ENCODE measurements at places on chromosomes 11 and 22.

GRCh38 chr22:35761037-35761436 is 43.4 kb downstream of the APOL5 start:
- peak; percentile 54 for ATAC-seq

- ATAC-seq: no peak
These were observed 49.7 kb upstream of the TTLL12 start for GRCh38 chr22:43236411-43237166.

DNA sequence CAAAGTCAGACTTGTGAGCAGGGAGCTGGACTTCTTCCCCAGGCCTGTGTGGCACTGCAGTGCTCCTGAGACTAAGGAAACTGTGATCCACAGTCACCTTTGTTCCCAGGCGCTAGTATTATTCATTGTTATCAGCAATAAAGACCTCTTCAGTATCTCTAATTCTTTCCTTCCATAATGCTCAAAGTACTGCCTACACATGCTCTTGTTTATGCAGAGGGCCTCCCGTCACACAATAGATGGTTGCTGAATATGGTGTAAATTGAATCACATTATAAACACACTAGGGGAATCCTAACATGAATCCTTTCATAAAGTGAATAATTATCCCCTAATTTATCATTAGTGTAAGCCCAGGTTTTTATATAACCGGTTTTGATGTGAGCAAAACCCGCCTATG is 493.3 kb downstream of the BUD13 start:
- ATAC-seq: no peak

DNA sequence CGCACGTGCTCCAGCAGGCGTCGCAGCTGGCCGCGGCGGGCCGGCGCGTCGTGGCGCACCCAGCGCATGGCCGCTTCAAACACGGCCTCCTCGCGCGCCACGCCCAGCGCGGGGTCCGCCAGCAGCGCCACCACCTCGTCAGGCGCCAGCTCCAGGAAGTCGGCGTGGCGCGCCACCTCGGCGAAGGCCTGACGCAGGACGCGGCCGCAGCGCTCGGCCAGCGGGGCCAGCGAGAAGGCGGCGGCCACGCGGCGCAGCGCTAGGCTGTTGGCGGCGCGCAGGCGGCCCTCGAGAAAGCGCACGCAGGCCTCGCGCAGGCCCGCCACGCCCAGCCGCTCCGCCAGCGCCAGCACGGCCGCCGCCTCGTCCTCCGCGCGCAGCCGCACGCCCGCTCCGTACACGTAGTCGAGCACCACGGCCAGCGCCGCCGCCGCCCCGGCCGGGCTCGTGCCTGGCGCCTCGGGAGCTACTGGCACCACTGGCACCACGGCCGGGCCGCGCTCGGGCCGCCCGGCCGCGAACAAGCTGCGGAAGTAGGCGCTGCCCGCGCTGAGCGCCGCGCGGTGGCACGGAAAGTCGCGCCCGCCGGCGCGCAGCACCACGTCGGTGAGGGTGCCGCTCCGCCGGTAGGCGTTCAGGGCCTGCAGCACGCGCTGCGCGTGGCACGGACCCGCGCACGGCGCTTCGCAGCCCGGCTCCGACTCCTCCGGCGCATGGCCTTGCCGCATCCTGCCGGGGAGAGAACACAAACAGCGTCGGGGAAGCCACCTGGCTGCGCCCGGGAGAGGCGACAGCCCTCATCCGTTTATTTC is 2.9 kb downstream of the KLHL35 start:
- ATAC-seq: peak; percentile 10

- no peak for ATAC-seq
These were observed 44.0 kb upstream of the WT1 start for GRCh38 chr11:32479291-32479690.

- no peak for ATAC-seq
These were observed 131.7 kb downstream of the MICAL2 start for GRCh38 chr11:12241971-12242672.

- no peak for ATAC-seq
These were observed 75.3 kb upstream of the MTNR1B start for GRCh38 chr11:92894197-92894596.

DNA sequence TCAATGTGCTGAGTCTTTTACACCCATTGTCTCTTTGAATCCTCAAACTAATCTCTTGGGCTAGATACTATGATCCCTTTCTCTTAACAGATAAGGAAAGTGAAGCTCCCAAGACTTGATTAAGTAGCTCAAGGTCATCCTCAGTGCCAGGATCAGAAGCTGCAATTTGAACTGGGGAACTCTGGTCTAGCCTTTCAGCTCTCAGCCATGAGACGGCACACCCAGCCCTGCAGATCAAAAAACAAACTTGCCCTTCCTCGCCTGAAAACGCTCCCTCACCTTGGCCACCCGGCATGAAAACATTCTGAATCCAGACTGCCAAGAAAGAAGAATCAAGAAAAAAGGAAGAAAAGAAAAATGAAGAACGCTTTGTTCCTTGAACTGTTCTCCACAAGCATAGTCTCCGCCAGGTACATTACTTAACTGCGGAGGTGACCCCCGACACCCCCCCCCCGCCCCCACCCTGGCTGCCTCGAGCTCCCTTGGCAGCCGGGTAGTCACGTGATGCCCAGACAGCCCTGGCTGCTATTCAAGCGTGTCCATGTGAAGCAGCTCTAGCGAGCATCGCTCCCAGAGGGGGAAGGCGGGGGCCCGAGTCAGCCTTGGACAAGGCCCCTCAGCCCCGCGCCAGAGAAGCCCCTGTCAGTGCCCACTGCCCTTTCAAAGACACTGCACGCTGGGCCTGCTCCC is 451.2 kb downstream of the MIAT start:
- ATAC-seq: no peak

- ATAC-seq: no peak
These were observed 13.0 kb downstream of the MTFP1 start for GRCh38 chr22:30438559-30438958.

GRCh38 chr11:119368121-119369034 is 13.1 kb downstream of the USP2 start:
- peak; percentile 27 for ATAC-seq

GRCh38 chr11:111978028-111978771 is 41.1 kb downstream of the DIXDC1 start:
- ATAC-seq: peak; percentile 74

- no peak for ATAC-seq
These were observed 191.1 kb upstream of the KIRREL3 start for GRCh38 chr11:127191689-127192088.

DNA sequence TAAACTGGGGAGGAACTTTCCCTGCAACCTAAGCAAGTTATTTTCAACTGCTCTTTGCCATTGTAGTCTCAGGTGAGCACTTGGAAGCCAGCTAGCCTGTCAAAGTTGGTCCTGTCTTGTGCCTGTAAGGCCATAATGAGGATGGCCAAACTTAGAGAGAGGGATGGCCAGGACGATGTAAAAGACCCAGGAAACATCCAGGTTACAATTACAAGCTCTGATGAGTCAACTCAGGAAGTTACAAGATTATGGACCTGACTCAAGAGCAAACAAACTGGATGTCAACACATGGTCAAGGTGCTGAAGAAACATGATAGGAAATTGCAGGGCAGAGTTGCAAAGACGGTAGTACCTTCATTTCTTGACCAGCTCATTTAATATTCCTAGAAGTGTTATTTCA is 1.6 kb downstream of the GTPBP1 start:
- no peak for ATAC-seq

DNA sequence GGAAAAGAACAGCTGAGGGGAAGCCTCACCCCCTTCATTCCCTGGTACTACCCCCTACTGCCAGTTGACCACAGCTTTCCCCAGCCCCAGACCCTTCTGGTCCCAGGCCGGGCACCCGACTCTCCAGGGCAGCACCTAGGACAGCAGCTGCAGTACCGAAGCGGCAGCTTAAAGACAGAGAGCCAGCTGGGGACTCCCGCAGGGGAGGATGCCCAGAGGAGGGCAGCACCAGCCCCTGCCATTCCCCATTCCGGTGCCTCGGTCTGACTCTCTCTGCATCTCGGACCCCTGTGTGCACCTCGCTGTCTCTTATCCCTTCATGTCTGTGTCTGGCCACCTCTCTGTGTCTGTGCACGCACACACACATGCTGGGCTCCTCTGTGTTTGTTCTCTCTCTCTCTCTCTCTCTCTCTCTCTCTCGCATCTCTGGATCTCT is 9.4 kb downstream of the IGSF9B start:
- ATAC-seq: peak; percentile 88

DNA sequence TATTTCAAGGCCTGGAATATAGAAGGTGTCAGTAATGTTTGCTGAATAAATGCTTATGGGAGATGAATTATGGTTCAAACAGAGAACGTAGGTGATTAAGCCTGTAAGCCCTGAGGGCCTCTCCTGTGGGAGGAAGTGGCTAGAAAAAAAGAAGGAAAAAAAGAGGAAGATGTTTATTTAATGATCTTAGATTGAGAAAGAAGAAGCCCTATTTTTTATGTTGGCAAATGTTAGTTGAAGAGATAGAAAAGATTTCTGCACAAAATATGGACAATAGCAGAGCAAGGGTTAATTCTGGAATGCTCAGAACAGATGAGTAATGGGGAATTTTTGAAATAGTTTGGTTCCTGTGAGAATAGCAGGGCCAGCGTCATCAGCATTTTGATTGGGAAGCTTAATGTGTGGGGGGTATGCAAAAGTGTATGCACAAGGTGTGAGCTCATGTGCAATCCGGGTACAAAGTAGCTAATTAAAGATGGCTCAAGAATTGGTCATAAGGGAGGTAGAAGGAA is 95.7 kb downstream of the TEAD1 start:
- ATAC-seq: peak; percentile 49

- no peak for ATAC-seq
These were observed 34.2 kb upstream of the FCHSD2 start for GRCh38 chr11:73176145-73176873.

GRCh38 chr22:46913351-46913750 is 150.9 kb downstream of the TBC1D22A start:
- no peak for ATAC-seq

GRCh38 chr11:35358391-35358790 is 61.0 kb downstream of the SLC1A2 start:
- ATAC-seq: no peak

Measured in SK-N-SH treated with all-trans-retinoic acid at 6 μM for 48 hours (cell line).